ENCODE measurements at places on chromosomes 5 and 9. TPM values are rescaled to one million over a fixed set of nuclear protein-coding genes. Genes with fewer than 3 reads are reported as not detected.

- DNase-seq: no peak
Measured at GRCh38 chr5:138305797-138306196, 25.8 kb downstream of the CDC25C start.

GRCh38 chr5:58314356-58315210 lies 145.3 kb downstream of the PLK2 start:
- DNase-seq: no peak

DNA sequence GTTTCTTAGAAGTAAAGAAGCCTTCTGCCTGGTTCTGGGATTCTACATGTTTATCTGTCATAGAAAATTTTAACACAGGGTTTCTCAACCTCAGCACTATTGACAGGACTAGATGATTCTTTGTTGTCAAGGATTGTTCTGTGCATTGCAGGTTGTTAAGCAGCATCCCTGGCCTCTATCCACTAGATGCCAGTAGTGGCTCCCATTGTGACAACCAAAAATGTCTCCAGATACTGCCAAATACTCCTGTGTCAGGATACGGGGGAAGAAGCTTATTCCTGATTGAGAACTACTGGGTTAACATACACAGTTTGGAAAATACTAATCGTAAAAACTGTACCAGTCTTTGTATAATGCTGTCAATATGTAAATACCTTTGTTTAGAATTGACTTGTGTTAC lies 167.1 kb downstream of the NIPBL start:
- no peak for DNase-seq

DNA sequence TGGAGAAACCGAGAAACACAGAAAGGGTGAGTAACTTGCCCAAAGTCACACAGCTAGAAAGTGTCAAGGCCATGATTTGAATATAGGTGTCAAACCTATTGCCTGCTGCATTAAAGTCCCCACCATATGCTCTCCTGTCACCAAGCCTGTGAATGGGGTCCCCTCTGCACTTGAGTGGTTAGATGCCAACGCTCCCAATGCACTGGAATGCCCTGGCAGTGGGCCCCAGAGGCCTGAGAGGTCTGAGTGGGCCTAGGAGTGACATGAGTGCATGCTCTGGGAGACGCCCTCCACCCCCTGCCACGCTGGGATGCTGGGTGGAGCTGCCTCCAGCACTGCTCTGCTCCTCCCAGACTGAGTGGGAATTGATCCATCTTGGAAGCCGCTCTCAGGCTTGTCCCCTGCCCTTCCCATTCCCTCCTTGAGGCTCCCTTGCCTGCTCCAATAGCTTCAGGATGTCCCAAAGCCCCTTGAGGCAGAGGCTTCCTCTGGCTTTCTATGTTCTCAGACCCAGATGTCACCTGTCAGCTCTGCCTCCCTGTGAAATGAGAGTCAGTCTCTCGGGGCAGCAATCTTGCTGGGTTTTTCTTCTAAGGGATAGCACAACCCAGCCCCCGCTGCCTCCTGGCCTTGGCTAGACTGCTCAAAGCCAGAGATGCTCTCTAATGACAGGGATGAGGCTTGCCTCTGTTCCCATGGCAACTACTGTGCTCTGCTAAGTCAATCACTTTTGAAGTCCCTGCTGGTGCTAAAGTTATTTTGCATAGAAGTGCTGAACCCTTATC lies 6.6 kb upstream of the ARSI start:
- no peak for DNase-seq

DNA sequence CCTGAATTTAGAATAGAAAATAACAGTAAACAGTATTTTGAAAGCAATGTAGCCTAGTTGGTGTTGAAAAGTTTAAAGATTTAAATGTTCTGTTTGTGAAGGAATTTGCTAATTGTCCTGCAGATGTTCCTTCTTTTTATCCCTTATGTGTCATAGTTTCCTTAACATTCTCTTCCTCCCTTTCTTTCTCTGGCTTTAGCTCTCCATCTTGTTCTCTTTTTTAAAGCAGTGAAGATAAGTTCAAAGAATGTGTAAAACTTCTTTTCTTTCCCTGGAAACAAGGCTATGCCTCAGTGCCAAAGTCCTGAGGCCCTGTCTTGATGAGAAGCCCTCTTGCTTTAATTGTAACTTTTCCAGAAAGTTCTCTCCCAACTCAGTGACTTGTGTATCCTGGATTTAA lies 24.4 kb upstream of the GAS1 start:
- no peak for DNase-seq

DNA sequence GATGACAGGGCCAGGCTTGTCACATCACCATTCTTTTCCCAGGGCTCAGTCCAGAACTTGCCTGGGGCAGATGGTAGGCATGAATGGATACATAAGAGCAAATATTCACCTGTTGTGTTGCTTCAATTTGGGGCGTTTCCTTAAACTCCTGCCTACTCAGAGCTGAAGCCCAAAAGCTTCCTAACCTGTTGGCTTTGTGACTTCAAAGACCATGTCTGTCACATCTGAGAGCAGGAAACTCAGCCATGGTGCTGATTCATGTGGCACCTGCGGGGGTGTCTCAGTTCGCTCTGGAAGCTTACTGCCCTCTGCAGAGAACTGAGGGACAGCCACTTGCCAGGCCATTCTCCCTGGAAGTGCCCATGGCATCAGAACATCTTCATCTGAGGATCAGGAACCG lies 246.6 kb downstream of the HSPA4 start:
- no peak for DNase-seq

GRCh38 chr5:96331210-96331609 lies 101.8 kb downstream of the PCSK1 start:
- no peak for DNase-seq

DNA sequence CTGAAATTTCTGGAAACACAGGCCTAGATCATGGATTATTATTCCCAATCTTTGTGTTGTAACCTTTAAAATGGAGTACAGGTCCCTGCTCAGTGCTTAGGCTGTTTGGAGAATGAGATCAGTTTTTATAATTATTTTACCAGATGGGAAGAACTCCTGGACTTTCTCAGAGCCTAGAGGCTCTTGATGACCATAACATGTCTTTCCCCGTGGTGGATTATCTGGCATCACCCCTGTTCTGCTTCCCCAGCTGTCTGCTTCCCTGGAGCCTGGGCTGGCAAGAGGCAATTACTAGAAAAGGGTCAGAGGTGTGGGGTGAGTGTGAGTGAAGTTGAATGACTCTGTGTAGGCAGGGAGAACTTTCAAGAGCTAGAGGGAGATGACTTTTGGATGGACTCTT lies 143.0 kb downstream of the CARTPT start:
- no peak for DNase-seq

DNA sequence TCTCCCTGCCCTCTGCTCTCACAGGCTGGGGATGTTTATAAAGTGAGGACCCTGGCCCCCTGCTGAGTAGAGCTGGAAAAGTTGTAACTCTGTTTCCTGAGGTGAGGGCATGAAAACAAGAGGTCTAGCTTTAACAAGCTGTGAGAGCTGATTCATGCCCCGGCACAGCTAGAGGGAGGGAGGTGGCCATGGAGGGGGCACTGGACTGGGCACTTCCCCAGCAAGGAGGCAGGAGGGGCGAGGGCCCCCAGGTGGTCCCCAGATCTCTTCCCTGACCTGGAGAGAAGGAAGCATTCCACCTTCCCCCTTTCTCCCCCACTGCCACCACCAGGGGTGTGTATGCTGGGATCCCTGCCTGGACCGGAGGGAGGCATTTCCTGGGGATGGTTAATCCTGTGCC lies at the start of gene MSMP:
TSS of gene MSMP (minus strand) at position 13 of the 400 bp plus-strand sequence. CDS start 147 bp downstream, outside the sequence.
- DNase-seq: no peak

DNA sequence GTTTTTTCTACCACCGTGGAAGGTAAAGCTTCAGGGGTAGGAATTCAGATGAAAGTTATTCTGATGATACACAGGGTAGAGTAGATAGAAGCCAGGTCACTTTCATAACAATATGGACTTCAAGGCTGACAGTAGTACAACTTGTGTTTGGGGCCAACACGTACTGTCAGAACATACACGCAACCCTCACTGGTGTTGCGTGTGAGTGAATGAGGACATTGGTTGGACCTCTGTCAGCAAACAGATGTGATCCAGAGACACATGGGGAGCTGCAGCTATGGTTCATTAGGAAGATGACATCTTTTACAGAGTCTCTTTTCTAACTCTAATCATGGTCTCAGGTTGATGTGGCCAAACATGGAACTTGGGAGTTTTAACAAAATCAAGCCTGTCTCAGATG lies 70.1 kb upstream of the MOCS2 start:
- no peak for DNase-seq

- no peak for DNase-seq
Measured at GRCh38 chr5:142484821-142485387, 160.1 kb upstream of the SPRY4 start.

GRCh38 chr5:134018154-134018985 lies 13.6 kb upstream of the VDAC1 start:
- no peak for DNase-seq

Gene NR2F1
- total RNA-seq: not detected

Gene ST8SIA4
- total RNA-seq: 39.2 TPM

Gene CA9
- total RNA-seq: 0.86 TPM

Gene AK8
- 0.30 TPM for total RNA-seq
